ENCODE measurements at places on chromosomes 3 and 15.

GRCh38 chr15:45456212-45457106, 66.1 kb downstream of the SLC30A4 start:
- peak; percentile 57 for DNase-seq

DNA sequence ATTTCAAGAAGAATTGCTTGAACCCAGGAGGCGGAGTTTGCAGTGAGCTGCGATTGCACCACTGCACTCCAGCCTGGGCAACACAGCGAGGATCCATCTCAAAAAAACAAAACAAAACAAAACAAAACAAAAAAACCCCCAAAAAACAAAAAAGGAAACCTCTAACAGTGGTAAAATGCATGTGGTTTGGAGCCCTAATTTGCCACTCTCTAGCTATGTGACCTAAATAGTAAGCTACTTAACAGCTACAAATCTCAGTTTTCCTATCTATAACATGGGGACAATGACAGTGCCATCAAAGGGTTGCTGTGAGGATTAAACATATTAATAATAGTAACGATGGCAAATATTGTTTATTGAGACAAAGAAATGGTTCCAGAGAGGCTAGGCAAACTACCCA, 119.4 kb upstream of the LMOD3 start:
- DNase-seq: no peak

- no peak for DNase-seq
These were observed 126.3 kb downstream of the APBA2 start for GRCh38 chr15:29012097-29012496.

DNA sequence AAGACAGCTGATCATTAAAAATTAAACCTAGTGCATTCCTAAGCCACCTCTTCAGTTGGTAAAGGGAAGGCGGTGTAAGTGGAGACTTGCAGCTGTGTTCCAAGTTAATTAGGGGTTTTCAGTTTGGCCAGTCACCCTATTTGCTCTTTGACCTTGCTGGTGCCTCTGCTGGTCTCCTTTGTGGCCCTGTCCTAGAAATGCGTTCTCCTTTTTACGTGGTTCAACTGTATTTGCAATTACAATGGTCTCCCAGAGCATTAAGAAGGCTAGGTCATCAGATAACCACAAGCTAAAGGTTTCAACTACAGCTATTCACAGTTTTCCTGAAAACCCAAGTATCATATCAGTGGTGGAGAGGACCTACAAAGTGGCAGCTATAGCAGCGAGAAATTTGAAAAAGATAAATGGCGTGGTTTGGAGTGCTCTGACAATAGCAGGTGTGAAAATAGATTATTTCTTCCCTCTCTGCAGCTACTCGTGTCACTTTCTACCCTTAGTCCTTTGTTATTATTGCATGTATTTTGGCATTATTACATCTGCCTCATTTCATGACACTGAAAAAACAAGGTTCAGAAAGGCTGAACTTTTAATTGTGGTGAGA, 203.5 kb upstream of the TBC1D5 start:
- DNase-seq: no peak

GRCh38 chr3:117200962-117201361, 491.4 kb downstream of the TUSC7 start:
- no peak for DNase-seq

DNA sequence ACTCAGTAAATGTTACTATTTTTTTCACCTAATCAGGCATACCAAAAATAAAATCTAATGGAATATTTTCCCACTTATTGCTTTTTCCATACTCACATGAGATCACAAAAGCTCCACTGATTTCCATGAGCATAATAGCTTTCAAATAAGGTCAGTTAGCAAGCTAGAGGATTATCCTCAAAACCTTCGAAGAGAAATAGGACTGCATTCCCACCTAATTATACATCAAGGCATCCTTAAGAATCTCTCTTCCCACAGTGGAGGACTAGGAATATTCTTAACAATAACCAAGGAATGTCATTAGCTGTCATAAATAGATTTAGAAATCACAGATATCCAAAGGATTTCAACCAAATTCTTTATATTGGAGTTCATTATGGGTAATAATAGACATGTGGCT, 127.9 kb upstream of the STT3B start:
- no peak for DNase-seq

DNA sequence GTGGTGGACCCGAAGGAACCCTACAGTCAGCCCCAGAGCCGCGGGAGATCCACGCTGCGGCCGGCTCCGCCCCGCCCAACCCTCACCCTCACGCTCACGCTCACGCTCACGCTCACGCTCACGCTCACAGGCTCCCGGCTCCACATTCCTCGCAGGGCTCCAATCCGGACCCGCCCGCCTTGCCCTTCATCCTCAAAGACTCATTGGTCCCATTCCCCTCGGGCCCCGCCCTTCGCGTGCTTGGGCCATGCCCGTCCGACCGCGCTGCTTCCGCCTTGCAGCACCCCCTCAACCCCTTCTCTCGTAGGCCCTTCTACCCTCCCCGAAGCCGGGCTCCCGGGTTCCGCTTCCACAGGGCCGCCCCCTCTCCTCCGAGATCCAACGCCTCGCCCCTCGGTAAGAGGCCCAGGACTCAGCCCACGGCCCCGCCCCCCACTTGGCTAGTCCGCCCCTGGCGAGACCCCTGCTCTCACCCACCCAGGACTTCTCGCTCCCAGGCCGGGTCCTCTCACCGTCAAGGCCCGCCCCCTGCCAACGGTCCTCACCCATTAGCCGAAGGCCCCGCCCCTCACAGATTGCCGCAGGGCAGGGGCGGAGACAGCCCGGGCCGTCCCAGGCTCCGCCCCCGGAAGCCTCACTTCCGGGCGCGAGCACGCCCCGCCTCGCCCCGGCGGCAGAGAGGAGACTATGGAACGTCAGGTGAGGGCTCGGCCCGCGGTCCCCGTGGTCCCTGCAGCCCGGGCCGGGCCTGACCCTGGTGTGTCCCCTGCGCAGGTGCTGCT, at the start of gene APEH:
Gene APEH (plus strand): TSS at position 637 of the 782 bp plus-strand sequence. CDS start 51 bp downstream, at position 688.
- DNase-seq: peak; percentile 94

- DNase-seq: no peak
These were observed 68.7 kb upstream of the SNRK start for GRCh38 chr3:43217633-43218032.

All from activated CD4-positive, alpha-beta T cell treated with anti-CD3 and anti-CD28 coated beads, Interleukin-2, amount 50 U/mL, for 24 hours (primary cell).